CD4-positive, alpha-beta T cell (primary cell): ENCODE measurements at places on chromosomes 12 and 14. TPM values are rescaled to one million over a fixed set of nuclear protein-coding genes. Genes with fewer than 3 reads are reported as not detected.

The CLEC9A gene
- total RNA-seq = 0.98 TPM

The RAB35 gene
- 49.7 TPM for total RNA-seq

The RFX4 gene
- not detected for total RNA-seq

The PARPBP gene
- 1.1 TPM for total RNA-seq

The GYS2 gene
- total RNA-seq = not detected

The AQP6 gene
- total RNA-seq = not detected

GRCh38 chr12:25459541-25459951 is 93.5 kb downstream of the LMNTD1 start:
- no peaks in the 10 kb centered on the region for H3K4me1 ChIP-seq
- no peak overlapping the region for H3K27ac ChIP-seq
- no peak overlapping the region for H3K4me3 ChIP-seq
- H3K36me3 ChIP-seq = no peaks in the 10 kb centered on the region
- no peak for DNase-seq
- no peaks in the 10 kb centered on the region for H3K27me3 ChIP-seq

DNA sequence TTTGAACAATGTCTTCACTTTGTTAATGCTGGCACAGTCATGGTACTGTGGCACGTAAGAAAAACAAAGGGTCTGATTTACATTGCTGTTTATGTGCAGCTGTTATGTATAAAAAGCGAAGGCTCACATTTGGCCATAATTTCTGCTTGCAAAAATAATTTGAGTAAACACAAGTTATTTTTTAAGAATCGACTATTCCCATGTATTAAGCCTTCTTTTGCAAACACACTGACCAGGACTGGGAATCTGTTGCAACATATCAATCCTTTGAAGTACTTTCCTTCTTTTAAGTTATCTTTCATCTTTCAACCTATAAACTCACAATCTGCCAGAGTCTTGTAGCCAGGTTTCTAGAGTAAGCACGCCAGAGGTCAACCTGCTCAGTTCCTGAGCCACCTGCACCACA is 145.4 kb upstream of the BMP4 start:
- no peak for DNase-seq
- H3K36me3 ChIP-seq = no peaks in the 10 kb centered on the region
- H3K27me3 ChIP-seq = no peaks in the 10 kb centered on the region
- H3K4me3 ChIP-seq = no peak overlapping the region

- H3K27ac ChIP-seq = no peak overlapping the region
- H3K4me3 ChIP-seq = no peak overlapping the region
- H3K36me3 ChIP-seq = no peaks in the 10 kb centered on the region
- no peak for DNase-seq
- H3K27me3 ChIP-seq = no peaks in the 10 kb centered on the region
- peaks cover 4% of the 10 kb centered on the region for H3K4me1 ChIP-seq
Measured at GRCh38 chr12:67358781-67359338, 89.7 kb downstream of the CAND1 start.

DNA sequence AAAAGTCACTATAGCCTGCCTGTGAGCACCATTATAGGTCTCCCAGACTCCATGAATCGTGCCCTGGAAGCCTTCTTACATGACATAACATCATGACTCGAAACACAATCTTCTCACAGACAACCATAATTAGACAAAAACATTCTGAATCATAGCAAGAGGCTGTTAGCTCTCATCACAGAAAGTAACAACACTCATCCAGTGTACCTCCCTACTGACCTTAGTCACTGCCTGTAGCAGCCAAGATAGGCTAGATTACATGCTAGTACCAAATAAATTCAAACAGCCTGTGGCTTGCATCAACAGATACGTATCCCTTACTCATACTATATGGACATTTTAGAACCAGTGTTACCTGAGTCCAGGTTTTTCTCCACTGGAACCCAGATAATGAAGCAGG is 663.8 kb upstream of the FOXG1 start:
- no peak overlapping the region for H3K27ac ChIP-seq
- no peak overlapping the region for H3K4me3 ChIP-seq
- no peaks in the 10 kb centered on the region for H3K27me3 ChIP-seq
- no peaks in the 10 kb centered on the region for H3K4me1 ChIP-seq
- DNase-seq = no peak

- H3K4me1 ChIP-seq = peaks cover 87% of the 10 kb centered on the region
- H3K27me3 ChIP-seq = no peaks in the 10 kb centered on the region
- peak overlapping the region; percentile 1 for H3K27ac ChIP-seq
Measured at GRCh38 chr14:68783408-68784225, 9.2 kb downstream of the ZFP36L1 start.

- H3K4me1 ChIP-seq = no peaks in the 10 kb centered on the region
- no peaks in the 10 kb centered on the region for H3K36me3 ChIP-seq
- H3K27me3 ChIP-seq = no peaks in the 10 kb centered on the region
- DNase-seq = no peak
Measured at GRCh38 chr12:27652174-27652763, 44.0 kb upstream of the REP15 start.

DNA sequence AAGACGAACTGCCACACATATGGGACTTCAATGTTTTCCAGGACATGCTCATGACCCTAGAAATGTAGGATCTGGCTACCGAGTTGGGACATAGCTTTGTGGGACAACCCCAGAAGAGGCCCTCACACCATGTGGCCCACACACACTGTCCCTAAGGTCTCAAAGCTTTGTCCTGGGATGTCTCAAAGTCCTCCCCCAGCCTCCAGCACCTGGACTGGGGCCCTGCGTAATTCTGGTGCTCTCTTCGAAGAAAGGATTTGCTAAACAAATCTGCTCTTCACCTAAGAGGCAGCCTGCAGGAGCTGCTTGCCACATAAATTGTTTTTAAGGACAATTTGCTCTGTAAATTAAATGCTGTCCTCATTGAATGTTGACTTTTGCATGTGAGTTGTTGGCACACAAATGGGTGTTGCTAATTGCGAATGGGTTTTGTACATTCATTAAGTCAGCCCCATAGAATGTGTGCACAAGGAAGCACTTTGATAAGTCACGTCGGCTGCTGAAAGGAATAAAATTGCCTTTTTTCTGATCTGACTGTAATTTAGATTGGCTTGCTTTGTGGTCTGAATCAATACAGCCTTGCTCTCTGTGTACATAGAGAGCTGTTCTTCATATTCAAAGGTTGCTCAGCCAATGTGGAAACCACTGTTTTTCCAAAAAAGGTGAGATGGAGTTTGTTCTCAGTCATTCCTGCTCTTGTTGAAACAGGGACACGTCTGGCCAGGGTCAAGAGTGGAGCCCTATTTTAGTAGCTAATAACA is 161.6 kb upstream of the PWP1 start:
- H3K27me3 ChIP-seq = no peaks in the 10 kb centered on the region
- H3K4me3 ChIP-seq = no peak overlapping the region
- no peak for DNase-seq
- H3K27ac ChIP-seq = no peak overlapping the region

GRCh38 chr12:117684471-117684870 is 284.3 kb downstream of the KSR2 start:
- peaks cover 8% of the 10 kb centered on the region for H3K27me3 ChIP-seq
- H3K4me1 ChIP-seq = no peaks in the 10 kb centered on the region
- H3K36me3 ChIP-seq = no peaks in the 10 kb centered on the region
- no peak overlapping the region for H3K27ac ChIP-seq

DNA sequence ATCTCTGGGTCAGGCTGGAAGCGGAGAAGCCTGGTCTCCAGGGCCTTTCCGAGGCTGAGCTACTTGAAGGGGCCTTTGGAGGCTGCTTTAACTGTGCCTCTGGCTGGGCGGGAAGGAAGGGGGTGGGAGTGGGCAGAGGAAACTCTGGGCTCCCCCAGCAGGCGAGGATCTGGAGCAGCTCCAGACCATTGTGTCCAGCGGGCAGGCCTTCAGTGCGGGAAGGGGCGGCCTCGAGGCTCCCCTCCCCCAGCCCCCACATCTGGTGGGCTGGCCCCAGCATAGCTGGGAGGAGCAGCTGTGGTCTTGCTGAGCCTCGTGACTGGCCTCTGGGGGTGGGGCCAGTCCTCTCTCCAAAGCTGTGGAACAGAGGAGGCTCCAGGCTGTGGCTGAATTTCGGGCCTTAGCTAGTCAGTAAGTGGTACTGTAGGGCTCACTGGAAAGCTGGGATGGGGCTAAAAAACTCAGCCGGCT is 3.4 kb downstream of the TAMALIN start:
- H3K4me1 ChIP-seq = peaks cover 30% of the 10 kb centered on the region
- H3K27ac ChIP-seq = no peak overlapping the region
- no peaks in the 10 kb centered on the region for H3K27me3 ChIP-seq
- no peak overlapping the region for H3K4me3 ChIP-seq

DNA sequence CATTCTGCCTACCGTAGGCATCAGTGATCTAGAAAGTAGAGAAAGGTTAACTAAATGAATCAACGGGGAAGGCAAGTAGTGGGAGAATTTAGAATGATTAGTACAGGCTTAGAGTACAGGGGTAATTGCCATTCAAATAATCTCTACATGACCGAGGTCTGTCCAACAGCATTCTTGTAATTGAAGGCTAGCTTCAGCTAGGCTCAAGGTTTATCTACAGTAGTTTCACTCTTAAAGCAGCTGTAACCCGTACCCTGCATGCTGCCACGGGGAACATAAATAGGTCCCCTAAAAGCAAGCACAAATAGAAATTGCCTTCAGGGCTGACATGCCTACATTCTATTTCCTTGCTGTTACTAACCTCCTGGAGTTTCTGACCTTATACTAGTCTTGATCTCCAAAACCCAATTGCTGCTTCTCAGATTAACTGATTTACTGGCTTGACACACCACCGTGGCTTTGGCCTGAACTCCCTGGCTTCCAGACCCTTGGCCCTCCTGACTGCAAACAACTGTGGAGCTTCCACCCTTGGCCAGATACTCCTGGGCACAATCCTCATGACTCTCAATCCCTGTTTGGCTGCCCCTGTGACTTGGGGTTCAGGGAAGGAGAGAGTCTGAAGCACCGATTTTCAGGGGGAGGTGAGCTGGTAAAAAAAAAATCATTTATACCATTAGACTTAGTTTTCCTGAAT is 242.1 kb upstream of the FOXN3 start:
- no peak overlapping the region for H3K4me3 ChIP-seq
- H3K36me3 ChIP-seq = no peaks in the 10 kb centered on the region
- DNase-seq = no peak
- H3K27ac ChIP-seq = no peak overlapping the region
- H3K27me3 ChIP-seq = no peaks in the 10 kb centered on the region

DNA sequence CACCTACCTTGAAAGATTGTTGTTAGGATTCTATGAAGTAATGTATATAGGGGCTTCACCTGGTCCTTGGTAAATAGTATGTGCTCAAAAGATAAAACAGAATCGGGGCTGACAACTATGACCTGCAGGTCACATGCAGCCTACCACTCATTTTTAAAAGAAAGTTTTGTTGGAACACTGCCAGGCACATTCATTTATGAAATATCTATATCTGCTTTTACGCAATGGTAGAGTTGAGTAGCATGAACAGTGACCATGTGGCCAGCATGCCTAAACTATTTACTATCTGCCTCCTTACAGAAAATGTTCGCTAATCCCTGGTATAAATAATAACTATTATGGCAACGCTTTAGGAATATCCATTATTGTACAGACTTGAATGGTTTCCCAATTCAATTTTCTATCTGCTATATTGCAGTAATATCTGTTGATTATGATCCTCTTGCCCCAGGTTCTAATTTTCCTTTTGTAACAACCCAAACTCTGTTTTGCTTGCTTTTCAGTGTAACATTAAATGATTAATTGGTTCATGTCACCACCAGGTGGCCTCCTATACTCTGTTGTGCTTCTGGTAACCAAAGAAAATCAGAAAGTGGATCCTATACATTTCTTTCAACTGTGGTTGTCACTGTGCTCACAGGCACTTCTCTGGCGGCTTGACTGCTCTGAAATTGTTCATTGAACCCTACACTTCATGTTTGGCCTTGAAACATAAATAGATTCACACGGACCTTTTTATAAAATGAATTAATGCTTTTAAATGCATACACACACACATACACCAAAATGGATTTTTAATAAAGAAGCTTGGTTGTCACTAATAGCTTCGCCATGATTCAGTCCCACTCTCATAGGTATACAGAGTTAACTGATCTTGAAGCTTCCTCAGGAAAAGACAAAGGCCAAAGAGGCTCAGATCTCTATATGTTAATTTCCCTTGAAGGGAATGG is 227.7 kb upstream of the NPAS3 start:
- H3K27ac ChIP-seq = no peak overlapping the region
- DNase-seq = no peak
- H3K27me3 ChIP-seq = no peaks in the 10 kb centered on the region
- no peak overlapping the region for H3K4me3 ChIP-seq
- no peaks in the 10 kb centered on the region for H3K36me3 ChIP-seq
- H3K4me1 ChIP-seq = no peaks in the 10 kb centered on the region

DNA sequence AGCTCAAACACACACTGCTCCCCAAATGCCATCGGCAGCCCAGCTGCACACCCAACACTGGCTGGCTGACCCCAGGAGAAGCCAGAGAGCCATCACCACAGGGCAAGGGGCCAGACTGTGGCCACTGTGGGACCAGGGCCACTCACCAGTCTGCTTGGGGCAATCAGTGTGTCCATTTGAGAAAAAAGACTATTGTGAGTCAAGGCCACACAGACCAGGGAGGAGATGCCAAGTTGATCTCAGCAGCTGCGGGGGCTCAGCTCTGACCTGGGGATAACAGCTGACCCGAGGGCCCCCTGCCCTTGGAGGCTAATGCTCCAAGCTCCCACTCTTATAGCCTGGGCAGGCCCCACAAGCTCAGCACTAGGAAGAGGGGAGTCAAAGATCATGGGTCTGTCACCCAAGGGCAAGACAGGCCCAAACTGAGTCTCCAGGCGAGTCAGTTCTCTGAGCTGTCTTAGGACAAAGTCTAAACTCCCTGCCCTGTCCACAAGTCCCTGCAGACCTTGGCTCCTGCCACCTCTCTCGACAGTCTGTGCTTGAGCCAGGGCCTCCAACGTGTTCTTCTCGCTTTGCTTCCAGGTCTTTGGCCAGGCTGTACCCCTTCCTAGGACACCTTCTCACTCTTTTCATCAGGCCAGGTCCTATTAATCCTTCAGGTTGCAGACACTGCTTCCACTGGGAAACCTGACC is 30.1 kb upstream of the PNMA1 start:
- DNase-seq = no peak
- H3K4me3 ChIP-seq = peak overlapping the region; percentile 31
- peak overlapping the region; percentile 78 for H3K27ac ChIP-seq
- H3K4me1 ChIP-seq = peaks cover 96% of the 10 kb centered on the region
- H3K36me3 ChIP-seq = peaks cover 12% of the 10 kb centered on the region

DNA sequence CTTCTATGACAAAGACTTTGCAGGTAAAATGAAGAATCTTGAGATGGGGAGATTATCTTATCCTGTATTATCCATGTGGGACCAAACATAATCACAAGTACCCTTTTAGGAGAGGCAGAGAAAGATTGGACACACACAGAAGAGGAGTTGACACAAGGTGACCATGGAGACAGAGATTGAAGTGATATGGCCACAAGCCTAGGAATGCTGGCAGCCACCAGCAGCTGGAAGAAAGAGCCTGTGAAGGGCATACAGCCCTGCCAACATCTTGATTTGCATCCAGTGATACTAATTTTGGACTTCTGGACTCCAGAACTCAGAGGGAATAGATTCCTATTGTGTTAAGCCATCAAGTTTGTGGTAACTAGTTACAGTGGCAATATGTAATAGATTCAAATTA is 78.1 kb downstream of the RPS29 start:
- H3K4me3 ChIP-seq = no peak overlapping the region
- no peaks in the 10 kb centered on the region for H3K4me1 ChIP-seq
- DNase-seq = no peak
- no peaks in the 10 kb centered on the region for H3K36me3 ChIP-seq
- H3K27me3 ChIP-seq = no peaks in the 10 kb centered on the region
